ENCODE measurements at places on chromosomes 5 and 9. TPM values are rescaled to one million over a fixed set of nuclear protein-coding genes. Genes with fewer than 3 reads are reported as not detected.
A peak's percentile ranks its signal among the peaks of the same experiment; 100 is the strongest.

DNA sequence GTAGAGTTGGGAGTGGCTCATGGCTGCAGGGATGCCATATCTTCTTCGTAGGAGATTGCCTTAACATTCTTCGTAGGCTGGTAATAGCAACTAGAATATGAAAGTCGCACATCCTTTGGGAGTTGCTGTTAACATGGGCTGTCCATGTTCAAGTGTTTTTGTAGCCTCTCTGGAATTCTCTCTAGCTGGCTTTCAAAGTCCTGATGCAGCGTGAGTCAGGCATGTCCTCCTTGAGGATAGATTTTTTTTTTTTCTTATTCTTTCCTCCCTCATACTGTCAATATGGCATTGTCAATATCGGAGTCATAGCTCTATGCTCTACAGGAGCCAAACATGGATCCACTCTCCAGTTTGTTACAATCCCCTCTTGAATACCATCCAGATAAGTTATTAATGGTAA, 494.8 kb upstream of the WWC1 start:
- DNase-seq = no peak

GRCh38 chr9:137458194-137459151, 661 bp downstream of the NSMF start:
- peak; percentile 77 for DNase-seq

DNA sequence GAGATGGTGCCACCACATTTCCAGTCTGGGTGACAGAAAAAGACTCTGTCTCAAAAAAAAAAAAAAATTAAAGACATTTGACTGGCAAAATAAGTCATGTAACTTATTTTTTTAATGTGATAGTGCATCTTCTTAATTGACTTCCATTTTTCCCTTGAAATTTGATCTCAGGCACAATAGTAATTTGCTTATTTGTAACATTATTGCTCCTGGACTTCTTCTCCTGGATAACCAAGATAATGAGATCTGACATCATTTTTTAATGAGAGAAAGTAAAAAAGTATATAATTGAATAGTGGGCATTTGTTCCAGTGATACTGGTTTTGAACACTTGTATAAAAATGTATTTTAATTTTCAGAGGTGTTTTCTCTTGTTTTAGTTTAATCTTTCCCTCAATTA, 3.5 kb downstream of the ARHGEF28 start:
- DNase-seq = no peak

- no peak for DNase-seq
Observed at GRCh38 chr9:7315116-7315515, 484.5 kb downstream of the DMAC1 start.

GRCh38 chr9:4750023-4750673, 9.1 kb upstream of the AK3 start:
- no peak for DNase-seq

DNA sequence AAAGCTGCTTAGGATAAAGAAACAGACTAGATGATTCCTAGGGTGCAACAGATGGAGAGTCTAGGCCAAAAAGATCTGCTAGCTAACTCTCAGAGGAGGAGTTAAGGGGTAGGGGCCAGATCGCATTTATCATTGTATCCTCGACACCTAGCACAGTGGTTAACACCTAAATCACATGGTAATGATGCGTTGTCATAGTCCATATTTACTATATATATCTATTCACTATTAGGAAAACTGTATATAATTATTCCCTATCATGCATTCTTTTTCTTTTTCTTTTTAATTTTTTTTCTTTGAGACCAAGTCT, 92.8 kb upstream of the SLC44A1 start:
- no peak for DNase-seq

GRCh38 chr9:123678878-123679329, 251.0 kb downstream of the DENND1A start:
- no peak for DNase-seq

- DNase-seq = no peak
Observed at GRCh38 chr9:102295188-102295587, 556.7 kb upstream of the GRIN3A start.

GRCh38 chr9:129801504-129801903, 1.5 kb upstream of the TOR1B start:
- DNase-seq = no peak

GRCh38 chr5:157020511-157021222, 38.2 kb downstream of the HAVCR1 start:
- no peak for DNase-seq

DNA sequence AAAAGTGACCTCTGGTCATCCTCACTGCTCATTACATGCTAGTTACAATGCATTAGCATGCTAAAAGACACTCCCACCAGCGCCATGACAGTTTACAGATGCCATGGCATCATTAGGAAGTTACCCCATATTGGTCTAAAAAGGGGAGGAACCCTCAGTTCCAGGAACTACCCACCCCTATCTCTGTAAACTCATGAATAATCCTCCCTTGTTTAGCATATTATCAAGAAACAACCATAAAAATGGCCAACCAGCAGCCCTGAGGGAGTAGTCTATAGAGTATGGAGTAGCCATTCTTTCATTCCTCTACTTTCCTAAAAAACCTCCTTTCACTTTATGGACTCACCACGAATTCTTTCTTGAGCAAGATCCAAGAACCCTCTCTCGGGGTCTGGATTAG, 89.4 kb downstream of the ATPSCKMT start:
- no peak for DNase-seq

GRCh38 chr5:144267961-144268513, 97.4 kb downstream of the KCTD16 start:
- DNase-seq = no peak

DNA sequence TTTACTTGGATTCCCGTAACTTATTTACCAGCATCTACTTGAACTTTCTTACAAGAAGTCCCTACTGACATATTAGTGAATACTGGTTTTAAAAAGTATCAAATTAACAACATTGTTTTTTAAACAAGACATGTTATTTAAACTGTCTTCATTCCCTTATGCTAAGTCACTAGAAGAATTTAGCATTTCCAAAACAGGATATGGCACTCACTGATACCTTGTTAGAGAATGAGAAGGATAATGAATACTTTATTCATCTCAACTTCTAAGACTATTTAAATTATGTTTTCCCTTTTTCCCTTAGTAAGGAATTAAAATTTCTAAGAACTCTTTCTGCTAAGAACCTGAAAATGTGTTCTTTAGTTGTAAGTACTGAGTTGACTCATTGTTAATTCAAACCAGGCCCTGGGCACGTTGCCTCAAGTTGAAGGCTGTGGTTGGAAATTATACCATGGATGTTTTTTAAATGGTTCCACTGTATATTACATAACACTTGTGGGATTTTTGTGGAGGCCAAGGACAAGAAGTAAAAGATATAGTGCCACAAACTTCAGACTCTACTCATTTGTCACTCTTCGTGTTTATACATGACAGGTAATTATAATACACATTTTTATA, 219.0 kb upstream of the EDIL3 start:
- DNase-seq = no peak

GRCh38 chr5:159993194-159993593, 15.7 kb upstream of the TTC1 start:
- no peak for DNase-seq

DNA sequence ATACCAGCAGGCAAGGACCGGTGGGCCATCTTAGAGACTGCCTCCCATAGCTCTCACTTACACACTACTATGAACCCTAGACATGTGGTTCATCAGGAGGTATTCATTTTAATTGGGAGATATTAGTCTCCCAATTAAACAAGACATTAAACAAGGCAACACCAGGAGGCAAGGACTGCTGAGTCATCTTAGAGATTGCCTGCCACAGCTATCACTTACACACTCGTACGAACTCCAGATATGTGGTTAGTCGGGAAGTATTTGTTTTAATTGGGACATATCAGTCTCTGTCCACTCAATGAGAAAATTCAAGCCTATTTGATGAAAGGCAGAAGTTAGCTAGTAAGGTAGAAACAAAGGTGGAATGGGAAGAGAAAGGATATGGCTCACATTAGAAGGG, 343.9 kb downstream of the NFIB start:
- DNase-seq = no peak

The CARD9 gene
- total RNA-seq = 1.2 TPM

The TXNDC8 gene
- total RNA-seq = not detected

The RMND5B gene
- total RNA-seq = 41.7 TPM

The GPR151 gene
- not detected for total RNA-seq

The CDH18 gene
- total RNA-seq = not detected

The MZB1 gene
- 1.2 TPM for total RNA-seq

The TMC1 gene
- total RNA-seq = not detected

The NR5A1 gene
- total RNA-seq = not detected

All from right cardiac atrium (tissue), 5 donors.